ENCODE measurements at places on chromosomes 5 and 9. TPM values are rescaled to one million over a fixed set of nuclear protein-coding genes. Genes with fewer than 3 reads are reported as not detected.

DNA sequence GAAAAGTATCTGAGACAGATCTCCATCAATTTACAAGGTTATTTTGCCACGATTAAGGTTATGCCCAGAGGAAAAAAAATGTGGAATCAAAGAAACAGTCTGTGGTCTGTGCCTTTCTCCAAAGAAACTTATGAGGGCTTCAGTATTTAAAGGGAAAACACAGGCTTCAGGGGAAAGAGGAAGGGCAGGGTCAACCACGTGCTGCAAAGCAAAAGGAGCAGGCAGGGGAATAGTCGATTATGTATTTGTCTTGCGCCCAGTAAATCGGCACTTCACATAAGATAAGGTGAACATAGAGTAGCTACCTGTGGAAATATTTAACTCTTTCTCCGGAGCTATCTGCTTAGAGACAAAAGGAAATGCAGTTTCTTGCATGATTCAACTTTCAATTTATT, 343.7 kb downstream of the RAB3C start:
- ATAC-seq: no peak

DNA sequence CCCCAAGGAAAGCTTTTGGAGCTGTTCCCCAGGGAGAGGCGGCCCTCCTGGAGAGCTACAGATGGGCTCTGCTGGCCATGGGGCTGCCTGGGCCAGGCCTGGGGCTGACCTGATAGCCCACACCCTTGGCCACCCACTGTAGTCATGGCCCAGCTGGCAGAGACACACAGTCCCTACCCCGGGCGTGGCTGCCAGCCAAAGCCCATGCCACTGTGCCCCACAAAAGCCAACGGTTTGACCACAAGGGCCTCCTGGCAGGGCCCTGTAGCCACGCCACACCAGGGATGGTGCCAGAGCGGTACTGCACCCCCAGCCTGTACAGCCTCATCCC, 15.2 kb downstream of the NACC2 start:
- ATAC-seq: no peak

GRCh38 chr5:13566871-13567339, 377.6 kb downstream of the DNAH5 start:
- no peak for ATAC-seq

GRCh38 chr9:100473276-100474081, 530 bp downstream of the TMEFF1 start:
- ATAC-seq: peak; percentile 76

ISCA1 gene
- total RNA-seq: 33.2 TPM

GARIN3 gene
- total RNA-seq: 0.09 TPM

Data from activated T-helper 17 cell treated with anti-CD3 and anti-CD28 coated beads, Interleukin-2, amount 50 U/mL, for 72 hours (primary cell).